ENCODE measurements at places on chromosomes 7 and 10.

DNA sequence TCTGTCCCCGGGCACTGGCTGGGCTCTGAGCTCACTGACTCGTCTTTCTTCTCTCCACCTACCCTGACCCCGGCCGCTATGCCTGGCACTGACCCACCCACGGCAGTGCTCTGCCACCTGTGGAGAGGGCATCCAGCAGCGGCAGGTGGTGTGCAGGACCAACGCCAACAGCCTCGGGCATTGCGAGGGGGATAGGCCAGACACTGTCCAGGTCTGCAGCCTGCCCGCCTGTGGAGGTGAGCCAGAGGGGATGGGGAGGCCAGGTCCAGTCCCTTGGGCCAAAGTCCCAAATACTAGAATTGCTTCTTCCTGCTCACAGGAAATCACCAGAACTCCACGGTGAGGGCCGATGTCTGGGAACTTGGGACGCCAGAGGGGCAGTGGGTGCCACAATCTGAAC is 27.3 kb downstream of the TBATA start:
- H3K27me3 ChIP-seq: no peaks in the 10 kb centered on the region
- DNase-seq: no peak
- no peaks in the 10 kb centered on the region for H3K4me1 ChIP-seq
- no peak overlapping the region for H3K27ac ChIP-seq

DNA sequence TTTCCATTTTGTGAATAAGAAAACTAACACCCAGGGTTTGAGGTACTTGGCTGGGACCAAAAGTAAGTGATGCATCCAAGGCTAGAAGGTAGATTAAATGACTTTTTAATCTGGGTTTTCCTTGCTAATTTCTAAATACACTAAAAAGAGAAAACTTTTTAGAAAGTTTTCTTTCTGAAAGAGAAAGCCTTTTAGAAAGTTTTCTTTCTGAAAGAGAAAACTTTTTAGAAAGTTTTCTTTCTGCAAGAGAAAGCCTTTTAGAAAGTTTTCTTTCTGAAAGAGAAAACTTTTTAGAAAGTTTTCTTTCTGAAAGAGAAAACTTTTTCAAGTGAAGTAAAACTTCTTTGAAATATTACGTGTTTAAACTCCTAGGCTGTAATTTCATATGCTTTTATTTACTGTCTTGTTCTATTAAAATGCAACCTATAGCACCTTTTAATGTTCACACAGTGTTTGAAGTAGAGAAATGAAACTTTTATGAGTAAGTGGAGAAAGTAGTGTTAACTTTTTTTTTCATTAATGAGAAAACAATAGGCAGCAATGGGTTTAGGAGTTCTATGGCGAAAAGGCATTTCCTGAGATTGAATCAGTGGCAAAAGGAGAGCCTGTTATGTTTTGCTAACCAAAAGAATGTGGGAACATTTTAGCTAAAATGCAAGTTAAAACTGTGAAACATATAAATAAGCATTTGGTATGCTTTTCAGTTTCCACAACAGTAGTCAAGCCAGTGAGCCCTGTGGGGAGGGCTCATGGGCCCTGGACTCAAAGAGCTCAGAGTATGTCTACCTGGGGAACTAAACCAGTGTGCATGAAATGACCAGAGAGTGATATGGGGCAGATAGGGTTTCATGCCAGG is 103.7 kb downstream of the RBM20 start:
- no peaks in the 10 kb centered on the region for H3K4me1 ChIP-seq
- no peaks in the 10 kb centered on the region for H3K36me3 ChIP-seq
- no peaks in the 10 kb centered on the region for H3K27me3 ChIP-seq
- no peak overlapping the region for H3K4me3 ChIP-seq
- no peak for DNase-seq

DNA sequence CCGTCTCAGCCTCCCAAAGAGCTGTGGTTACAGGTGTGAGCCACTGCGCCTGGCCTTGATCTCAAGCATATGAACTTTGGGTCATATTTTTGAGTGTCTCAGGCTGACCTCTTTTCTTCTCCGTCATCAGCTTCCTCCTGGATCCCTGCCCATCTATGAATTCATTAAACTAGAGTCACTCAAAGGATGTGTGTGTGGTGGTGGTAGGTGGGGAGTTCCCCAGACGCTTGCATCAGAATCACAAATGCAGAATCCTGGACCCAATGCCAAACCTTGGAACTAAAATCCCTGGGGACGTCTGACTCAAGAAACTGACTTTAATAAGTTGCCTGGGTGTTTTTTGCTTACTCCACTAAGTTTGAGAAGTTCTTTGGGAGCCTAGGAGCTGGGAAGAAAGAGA is 6.7 kb upstream of the CREB5 start:
- DNase-seq: no peak
- H3K36me3 ChIP-seq: no peaks in the 10 kb centered on the region
- no peaks in the 10 kb centered on the region for H3K27me3 ChIP-seq
- peak overlapping the region; percentile 37 for H3K27ac ChIP-seq
- peaks cover 40% of the 10 kb centered on the region for H3K4me1 ChIP-seq

- H3K27me3 ChIP-seq: no peaks in the 10 kb centered on the region
- DNase-seq: no peak
- no peaks in the 10 kb centered on the region for H3K36me3 ChIP-seq
- H3K4me3 ChIP-seq: no peak overlapping the region
These were observed 67.5 kb upstream of the MEOX2 start for GRCh38 chr7:15753887-15754579.

- peaks cover 10% of the 10 kb centered on the region for H3K4me1 ChIP-seq
- no peaks in the 10 kb centered on the region for H3K27me3 ChIP-seq
- no peaks in the 10 kb centered on the region for H3K36me3 ChIP-seq
These were observed 40.9 kb downstream of the CDH23 start for GRCh38 chr10:71437537-71438092.

GRCh38 chr7:39703144-39703543 is 79.8 kb downstream of the RALA start:
- DNase-seq: no peak
- H3K27me3 ChIP-seq: no peaks in the 10 kb centered on the region
- H3K4me1 ChIP-seq: no peaks in the 10 kb centered on the region
- H3K36me3 ChIP-seq: no peaks in the 10 kb centered on the region
- H3K27ac ChIP-seq: no peak overlapping the region
- H3K4me3 ChIP-seq: no peak overlapping the region

DNA sequence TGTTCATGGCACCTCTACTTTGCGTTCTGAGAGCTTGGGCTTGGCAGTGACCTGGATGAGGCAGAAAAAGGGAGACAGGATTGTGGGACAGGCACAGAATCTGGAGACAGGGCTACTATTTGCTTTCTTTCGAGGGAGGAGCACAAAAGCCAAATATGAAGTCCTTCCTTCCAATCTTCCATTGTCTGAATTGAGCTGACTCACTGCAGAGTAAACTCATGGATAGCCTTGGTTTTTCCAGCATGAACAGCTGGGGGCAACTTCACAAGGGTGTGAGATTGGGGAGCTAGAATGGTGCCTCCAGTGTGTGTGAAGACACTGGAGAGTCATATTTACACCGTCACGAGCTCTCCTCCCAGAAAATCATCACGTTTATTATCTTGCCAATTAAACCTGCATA is 55.6 kb upstream of the NRP1 start:
- H3K27me3 ChIP-seq: no peaks in the 10 kb centered on the region
- H3K4me3 ChIP-seq: no peak overlapping the region
- H3K36me3 ChIP-seq: no peaks in the 10 kb centered on the region
- DNase-seq: no peak

- H3K36me3 ChIP-seq: no peaks in the 10 kb centered on the region
- DNase-seq: no peak
- H3K4me1 ChIP-seq: peaks cover 14% of the 10 kb centered on the region
These were observed 18.0 kb downstream of the FKBP6 start for GRCh38 chr7:73345951-73346350.

- H3K27ac ChIP-seq: no peak overlapping the region
- H3K4me1 ChIP-seq: no peaks in the 10 kb centered on the region
- no peak overlapping the region for H3K4me3 ChIP-seq
- H3K36me3 ChIP-seq: no peaks in the 10 kb centered on the region
These were observed 292.5 kb downstream of the WDR37 start for GRCh38 chr10:1348773-1349050.

DNA sequence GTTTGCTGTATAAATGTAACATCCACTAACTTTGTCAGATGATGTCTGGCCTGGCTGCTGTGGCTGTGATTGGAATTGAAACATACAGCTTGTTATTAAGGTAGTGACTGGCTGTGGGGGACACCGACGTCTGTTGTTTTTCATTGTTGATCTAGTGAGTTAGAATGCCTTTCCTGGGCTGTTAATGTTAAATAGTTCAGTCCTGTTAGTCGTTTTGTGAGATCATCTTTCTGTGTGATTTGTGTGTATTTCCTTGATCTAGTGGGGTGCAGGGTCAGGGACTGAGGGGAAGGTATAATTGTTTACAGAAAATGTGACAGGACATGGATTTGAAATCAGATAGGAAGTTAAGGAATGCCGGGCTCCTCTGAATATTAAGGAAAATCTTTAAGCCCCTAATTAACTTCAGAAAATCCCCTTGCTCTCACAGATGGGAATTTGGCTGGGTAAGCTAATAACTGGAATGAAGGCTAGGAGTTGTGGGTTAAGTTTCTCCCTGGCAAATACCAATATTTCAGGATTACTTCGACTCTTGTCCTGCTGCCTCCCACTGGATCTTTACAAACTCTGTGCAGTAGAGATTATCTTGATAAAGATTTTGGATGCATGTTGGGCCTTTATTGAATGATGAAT is 163.1 kb downstream of the AUTS2 start:
- DNase-seq: no peak
- no peak overlapping the region for H3K27ac ChIP-seq
- H3K4me3 ChIP-seq: no peak overlapping the region
- H3K4me1 ChIP-seq: no peaks in the 10 kb centered on the region
- no peaks in the 10 kb centered on the region for H3K27me3 ChIP-seq
- no peaks in the 10 kb centered on the region for H3K36me3 ChIP-seq

GRCh38 chr7:53743697-53744402 is 708.4 kb downstream of the POM121L12 start:
- DNase-seq: no peak
- no peak overlapping the region for H3K27ac ChIP-seq
- no peaks in the 10 kb centered on the region for H3K4me1 ChIP-seq
- no peaks in the 10 kb centered on the region for H3K27me3 ChIP-seq
- no peaks in the 10 kb centered on the region for H3K36me3 ChIP-seq

- no peaks in the 10 kb centered on the region for H3K36me3 ChIP-seq
- H3K27me3 ChIP-seq: no peaks in the 10 kb centered on the region
- no peak overlapping the region for H3K27ac ChIP-seq
These were observed 9.2 kb upstream of the MYO1G start for GRCh38 chr7:44987996-44988395.

DNA sequence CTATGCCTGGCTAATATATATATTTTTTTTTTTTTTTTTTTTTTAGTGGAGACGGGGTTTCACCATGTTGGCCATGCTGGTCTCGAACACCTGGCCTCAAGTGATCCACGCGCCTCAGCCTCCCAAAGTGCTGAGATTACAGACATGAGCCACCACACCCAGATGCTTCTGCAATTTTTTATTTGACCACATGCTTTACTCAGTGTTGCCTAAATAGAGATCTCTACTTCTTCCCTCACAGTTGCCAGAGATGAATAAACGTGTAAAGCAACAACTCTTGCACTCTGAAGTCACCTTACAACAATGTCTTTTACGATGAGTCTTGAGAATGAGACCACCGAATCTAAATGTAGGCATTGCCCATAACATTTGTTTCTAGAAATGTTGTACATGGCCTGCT is 107.9 kb upstream of the FRMD4A start:
- H3K27ac ChIP-seq: no peak overlapping the region
- no peaks in the 10 kb centered on the region for H3K27me3 ChIP-seq
- H3K36me3 ChIP-seq: no peaks in the 10 kb centered on the region
- H3K4me3 ChIP-seq: no peak overlapping the region
- H3K4me1 ChIP-seq: peaks cover 12% of the 10 kb centered on the region
- DNase-seq: no peak

- H3K27ac ChIP-seq: no peak overlapping the region
- no peaks in the 10 kb centered on the region for H3K27me3 ChIP-seq
- no peak for DNase-seq
- no peaks in the 10 kb centered on the region for H3K4me1 ChIP-seq
- no peak overlapping the region for H3K4me3 ChIP-seq
- no peaks in the 10 kb centered on the region for H3K36me3 ChIP-seq
These were observed 274.1 kb upstream of the COBL start for GRCh38 chr7:51590746-51591145.

DNA sequence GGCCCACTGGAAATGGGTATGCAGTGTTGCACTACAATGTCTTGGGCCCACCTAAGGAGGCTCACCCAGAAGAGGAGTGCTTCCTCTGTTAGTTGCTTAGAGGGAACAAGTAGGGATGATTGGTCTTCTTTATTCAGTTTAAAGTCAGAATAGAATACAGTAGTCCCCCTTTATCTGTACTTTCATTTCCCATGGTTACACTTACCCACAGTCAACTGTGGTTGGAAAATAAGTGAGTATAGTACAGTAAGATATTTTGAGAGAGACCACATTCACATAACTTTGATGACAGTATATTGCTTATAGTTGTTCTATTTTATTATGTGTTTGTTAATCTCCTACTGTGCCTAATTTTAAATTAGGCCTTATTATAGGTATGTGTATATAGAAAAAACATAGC is 151.4 kb downstream of the COL28A1 start:
- no peak for DNase-seq
- no peak overlapping the region for H3K4me3 ChIP-seq
- no peaks in the 10 kb centered on the region for H3K27me3 ChIP-seq
- H3K36me3 ChIP-seq: no peaks in the 10 kb centered on the region
- no peak overlapping the region for H3K27ac ChIP-seq
- H3K4me1 ChIP-seq: no peaks in the 10 kb centered on the region

- no peaks in the 10 kb centered on the region for H3K4me1 ChIP-seq
- no peak for DNase-seq
- H3K36me3 ChIP-seq: no peaks in the 10 kb centered on the region
- no peak overlapping the region for H3K4me3 ChIP-seq
- no peaks in the 10 kb centered on the region for H3K27me3 ChIP-seq
These were observed 140.2 kb upstream of the AHR start for GRCh38 chr7:17158261-17158660.

- DNase-seq: no peak
- no peak overlapping the region for H3K4me3 ChIP-seq
- no peak overlapping the region for H3K27ac ChIP-seq
- no peaks in the 10 kb centered on the region for H3K4me1 ChIP-seq
These were observed 94.3 kb upstream of the MYO3A start for GRCh38 chr10:25839683-25840082.

GRCh38 chr10:11264296-11265048 is 246.8 kb downstream of the CELF2 start:
- no peak for DNase-seq
- no peaks in the 10 kb centered on the region for H3K27me3 ChIP-seq
- H3K27ac ChIP-seq: no peak overlapping the region
- no peaks in the 10 kb centered on the region for H3K36me3 ChIP-seq

GRCh38 chr10:130422366-130423324 is 286.5 kb downstream of the GLRX3 start:
- H3K27ac ChIP-seq: no peak overlapping the region
- H3K36me3 ChIP-seq: no peaks in the 10 kb centered on the region
- H3K4me1 ChIP-seq: no peaks in the 10 kb centered on the region
- DNase-seq: peak; percentile 74
- H3K4me3 ChIP-seq: no peak overlapping the region

- no peaks in the 10 kb centered on the region for H3K36me3 ChIP-seq
- H3K4me3 ChIP-seq: no peak overlapping the region
- H3K27ac ChIP-seq: peak overlapping the region; percentile 93
- H3K27me3 ChIP-seq: no peaks in the 10 kb centered on the region
- H3K4me1 ChIP-seq: peaks cover 48% of the 10 kb centered on the region
These were observed 2.6 kb downstream of the PSMG3 start for GRCh38 chr7:1567049-1567771.

GRCh38 chr10:60384708-60385398 is 4.8 kb downstream of the ANK3 start:
- H3K36me3 ChIP-seq: no peaks in the 10 kb centered on the region
- peaks cover 8% of the 10 kb centered on the region for H3K4me1 ChIP-seq
- no peaks in the 10 kb centered on the region for H3K27me3 ChIP-seq
- no peak overlapping the region for H3K27ac ChIP-seq

- H3K27ac ChIP-seq: no peak overlapping the region
- H3K27me3 ChIP-seq: no peaks in the 10 kb centered on the region
- no peak overlapping the region for H3K4me3 ChIP-seq
- no peaks in the 10 kb centered on the region for H3K4me1 ChIP-seq
These were observed 50.4 kb upstream of the NKX6-2 start for GRCh38 chr10:132836248-132836831.
